ENCODE measurements at places on chromosomes 6 and 20. TPM values are rescaled to one million over a fixed set of nuclear protein-coding genes. Genes with fewer than 3 reads are reported as not detected.

DNA sequence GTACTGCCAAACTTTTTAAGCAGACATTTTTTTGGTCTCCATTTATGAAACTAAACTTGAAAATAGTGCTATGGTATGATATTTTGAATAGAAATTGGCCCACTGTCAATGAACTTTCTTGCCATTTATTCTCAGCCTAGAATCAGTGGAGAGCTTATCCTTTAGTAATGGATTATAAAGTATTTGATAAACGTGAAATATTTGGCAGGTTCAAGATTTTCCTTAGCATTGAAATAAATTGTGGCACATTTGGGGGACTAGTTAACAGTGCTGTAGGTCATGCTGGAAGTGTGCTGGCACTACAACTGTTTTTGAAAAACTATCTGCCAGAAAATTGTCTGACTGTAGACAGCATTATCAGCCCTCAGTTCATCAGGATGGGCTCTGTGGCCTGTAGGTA, 2.1 kb downstream of the PRSS35 start:
- no peaks in the 10 kb centered on the region for H3K36me3 ChIP-seq
- no peaks in the 10 kb centered on the region for H3K27me3 ChIP-seq
- no peak overlapping the region for H3K27ac ChIP-seq
- H3K4me3 ChIP-seq, result no peak overlapping the region
- DNase-seq, result no peak

GRCh38 chr6:87982134-87982533, 65.5 kb upstream of the SPACA1 start:
- no peak overlapping the region for H3K4me3 ChIP-seq
- no peaks in the 10 kb centered on the region for H3K4me1 ChIP-seq
- no peaks in the 10 kb centered on the region for H3K36me3 ChIP-seq

DNA sequence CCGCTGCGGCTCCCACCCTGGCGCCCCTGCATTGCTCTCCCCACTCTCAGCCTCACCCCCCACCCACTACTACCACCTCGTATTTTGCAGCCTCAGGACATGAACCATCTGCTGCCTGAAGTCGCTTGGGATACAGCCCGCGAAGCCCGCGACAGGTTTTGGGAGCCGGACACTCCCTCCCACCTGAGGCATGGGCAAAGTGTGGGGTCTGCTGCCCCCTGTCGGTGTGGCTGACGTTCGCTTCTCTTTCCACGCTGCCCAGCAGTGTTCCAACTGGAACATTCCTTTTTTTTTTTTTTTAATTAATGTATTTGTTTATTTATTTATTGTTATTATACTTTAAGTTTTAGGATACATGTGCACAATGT, 15.3 kb upstream of the LPA start:
- H3K27me3 ChIP-seq, result peaks cover 6% of the 10 kb centered on the region
- DNase-seq, result peak; percentile 50
- H3K4me3 ChIP-seq, result no peak overlapping the region
- peaks cover 8% of the 10 kb centered on the region for H3K4me1 ChIP-seq

- H3K27me3 ChIP-seq, result no peaks in the 10 kb centered on the region
- H3K36me3 ChIP-seq, result no peaks in the 10 kb centered on the region
- no peak for DNase-seq
Measured at GRCh38 chr6:12537389-12537788, 179.2 kb upstream of the PHACTR1 start.

- H3K4me3 ChIP-seq, result no peak overlapping the region
- H3K27ac ChIP-seq, result no peak overlapping the region
- no peaks in the 10 kb centered on the region for H3K27me3 ChIP-seq
- no peaks in the 10 kb centered on the region for H3K4me1 ChIP-seq
- no peaks in the 10 kb centered on the region for H3K36me3 ChIP-seq
Measured at GRCh38 chr20:56840716-56841261, 211.7 kb downstream of the TFAP2C start.

DNA sequence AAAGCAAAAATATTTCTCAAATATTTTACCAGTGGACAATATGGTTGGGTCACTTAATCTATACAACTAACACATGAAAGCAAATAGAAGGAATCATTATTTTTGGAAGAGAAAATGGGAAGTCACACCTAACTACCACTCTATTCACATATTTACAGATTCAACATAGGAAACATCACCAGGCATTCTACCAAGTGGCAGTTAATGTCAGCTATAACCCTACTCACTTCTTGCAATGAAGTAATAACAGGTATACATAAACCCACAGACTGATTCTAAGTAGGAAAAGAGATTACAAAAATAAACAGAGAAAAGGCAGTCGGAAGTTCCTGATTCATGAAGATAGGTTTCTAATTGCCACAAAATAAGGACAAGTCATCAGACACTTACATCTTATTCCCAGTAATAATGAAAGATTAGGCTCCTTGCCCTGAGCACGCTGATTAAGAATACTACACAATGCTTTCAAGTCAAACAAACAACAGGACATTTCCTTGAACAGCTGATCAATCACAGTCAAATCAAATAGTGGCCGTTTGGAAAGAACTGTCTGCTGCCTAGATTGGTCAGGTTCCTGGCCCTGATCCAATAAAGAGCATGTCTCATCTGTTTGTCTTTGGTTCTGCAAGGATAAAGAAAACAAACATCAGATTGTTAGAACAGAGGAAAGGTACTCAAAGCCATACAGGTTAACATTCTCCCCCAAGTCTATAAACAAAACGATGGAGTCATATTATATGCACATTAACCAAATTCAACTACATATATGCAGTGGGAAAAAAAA, 79.2 kb upstream of the PLN start:
- peaks cover 26% of the 10 kb centered on the region for H3K36me3 ChIP-seq
- H3K27me3 ChIP-seq, result no peaks in the 10 kb centered on the region
- H3K4me1 ChIP-seq, result no peaks in the 10 kb centered on the region
- no peak for DNase-seq

The SLC35D3 gene
- not detected for total RNA-seq

The TUBB2B gene
- total RNA-seq, result 5.8 TPM

The MLIP gene
- total RNA-seq, result not detected

The UNC5CL gene
- total RNA-seq, result 0.78 TPM

All from K562 (cell line).